ENCODE measurements at places on chromosomes 2 and 18.

GRCh38 chr18:13374096-13374467 lies 155.5 kb downstream of the LDLRAD4 start:
- no peak for DNase-seq

GRCh38 chr2:177868806-177869205 lies 203.8 kb downstream of the PDE11A start:
- DNase-seq: no peak

- DNase-seq: no peak
These were observed 72.8 kb downstream of the SMAD7 start for GRCh38 chr18:48877941-48878340.

DNA sequence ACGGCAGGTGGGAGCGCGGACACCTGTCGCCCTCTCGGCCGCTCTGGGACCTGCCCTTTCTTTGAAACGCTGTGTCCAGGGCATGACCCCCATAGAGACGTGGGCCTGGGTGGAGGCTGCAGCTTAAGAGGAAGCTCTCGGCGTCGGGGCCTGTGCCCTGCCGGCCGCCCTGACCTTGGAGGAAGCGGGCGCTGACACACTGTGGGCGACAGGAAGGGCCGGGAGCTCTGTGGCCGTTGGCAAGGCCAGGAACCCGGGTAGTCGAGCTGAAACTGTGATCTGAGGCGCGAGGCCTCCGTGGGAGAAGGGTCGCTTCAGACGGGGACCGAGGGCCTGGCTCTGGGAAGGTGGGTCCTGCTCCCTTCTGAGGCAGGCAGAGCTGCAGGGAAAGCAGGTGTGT lies 28.2 kb downstream of the KCNG2 start:
- no peak for DNase-seq

DNA sequence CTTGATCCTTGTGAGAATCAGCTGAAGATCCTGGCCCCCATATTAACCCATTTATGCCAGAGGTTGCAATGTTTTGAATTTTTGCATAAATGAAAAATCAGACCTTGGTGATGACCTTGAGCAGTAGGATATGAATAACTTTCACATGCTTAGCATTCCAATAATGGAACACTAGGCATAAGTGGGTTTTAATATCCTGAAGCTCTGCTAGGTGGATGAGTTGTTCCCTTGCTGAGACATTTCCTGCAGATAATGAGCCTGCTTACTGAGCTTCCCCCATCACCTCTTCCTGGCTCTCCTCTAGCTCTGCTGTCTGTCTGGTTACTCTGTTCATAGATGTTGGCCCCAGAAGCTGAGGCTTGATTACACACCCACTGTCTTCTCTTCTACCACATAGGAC lies 25.5 kb upstream of the SEC11C start:
- DNase-seq: no peak

GRCh38 chr18:75035928-75036327 lies 173.0 kb downstream of the PTGR3 start:
- no peak for DNase-seq

- DNase-seq: no peak
These were observed 206.4 kb upstream of the SLC39A10 start for GRCh38 chr2:195450552-195451113.

DNA sequence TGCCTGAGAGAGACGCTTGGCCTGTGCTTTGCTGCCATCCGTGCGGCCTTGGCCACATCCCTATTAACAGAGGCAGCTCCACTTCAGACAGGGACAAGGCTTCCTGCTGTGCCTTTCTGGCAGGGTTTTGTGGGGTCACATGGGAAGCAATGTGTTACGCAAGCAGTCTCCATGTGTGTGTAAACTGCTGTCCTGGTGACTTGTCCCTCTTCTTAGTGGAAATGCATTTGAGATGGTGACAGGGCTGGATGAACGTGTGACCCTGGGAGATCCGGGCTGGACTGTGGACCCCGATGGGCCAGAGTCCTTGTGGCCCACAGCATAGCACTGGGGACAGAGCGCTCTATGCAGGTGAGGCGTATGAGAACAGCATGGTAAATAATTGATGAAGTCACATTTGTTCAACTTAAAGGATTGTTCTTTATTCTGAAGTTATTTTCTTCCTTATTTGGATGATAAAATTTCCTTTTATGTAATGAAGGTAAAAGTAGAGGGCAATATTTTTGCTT lies 23.2 kb downstream of the ASB1 start:
- DNase-seq: no peak

- DNase-seq: peak; percentile 89
These were observed at the start of gene SH2D6 for GRCh38 chr2:85418132-85419008. SH2D6 (plus strand) TSS chr2:85418714; CDS start chr2:85429466, 10,752 bp downstream.

GRCh38 chr2:28593160-28593755 lies 97.4 kb downstream of the PLB1 start:
- no peak for DNase-seq

- DNase-seq: no peak
These were observed 29.1 kb downstream of the SP140L start for GRCh38 chr2:230356084-230356483.

GRCh38 chr2:9690252-9690651 lies 59.5 kb upstream of the YWHAQ start:
- no peak for DNase-seq

GRCh38 chr2:70328921-70329561 lies 27.2 kb upstream of the FAM136A start:
- DNase-seq: no peak

DNA sequence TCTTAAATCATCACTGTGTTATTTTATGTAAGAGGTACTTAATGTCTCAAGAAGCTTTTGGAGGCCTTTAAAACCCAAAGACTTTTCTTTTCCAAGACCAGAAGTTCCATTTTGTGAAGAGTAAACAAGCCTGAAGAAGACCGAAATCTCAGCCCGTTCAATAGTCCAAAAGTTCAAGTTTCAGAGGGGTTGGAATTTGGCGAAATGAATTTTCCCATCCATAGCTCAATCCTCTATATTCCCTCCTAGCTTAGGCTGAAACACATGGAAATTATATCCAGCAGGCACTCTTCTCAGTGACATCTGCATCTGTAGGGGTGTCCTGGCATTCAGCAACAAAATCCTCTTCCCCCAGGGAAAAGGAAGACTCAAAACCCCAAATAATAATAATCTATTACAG lies 344.6 kb downstream of the ARHGAP15 start:
- no peak for DNase-seq

Data from activated naive CD4-positive, alpha-beta T cell treated with Interleukin-2 at 50 U/mL for 16 hours (primary cell).